ENCODE measurements at places on chromosomes 6 and 20.

DNA sequence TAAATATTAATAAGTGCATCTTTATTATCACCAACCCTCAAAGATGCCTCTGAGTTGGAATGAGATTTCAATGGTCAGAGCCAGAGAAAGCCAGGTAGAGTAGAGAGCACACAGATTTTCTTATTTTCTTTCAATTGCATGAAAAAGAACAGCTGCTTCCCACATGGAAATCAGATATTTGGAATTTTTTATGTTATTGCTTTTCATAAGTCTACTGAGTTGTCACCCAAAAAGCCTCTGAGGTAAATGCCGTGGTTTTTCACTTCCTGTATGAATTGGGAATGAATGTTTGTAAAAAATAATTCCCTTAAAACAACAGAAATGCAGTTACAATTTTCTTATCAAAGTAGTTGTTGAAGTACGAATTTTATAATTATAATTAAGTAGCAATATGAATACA is 563.1 kb downstream of the RFPL4B start:
- DNase-seq = no peak

- DNase-seq = no peak
Observed at GRCh38 chr6:117676577-117677218, 1.4 kb downstream of the NUS1 start.

- DNase-seq = no peak
Observed at GRCh38 chr6:31401403-31401802, 2.0 kb upstream of the MICA start.

- peak; percentile 49 for DNase-seq
Observed at GRCh38 chr6:101393251-101393828, at the start of gene GRIK2. GRIK2 (plus strand) TSS chr6:101393708.

DNA sequence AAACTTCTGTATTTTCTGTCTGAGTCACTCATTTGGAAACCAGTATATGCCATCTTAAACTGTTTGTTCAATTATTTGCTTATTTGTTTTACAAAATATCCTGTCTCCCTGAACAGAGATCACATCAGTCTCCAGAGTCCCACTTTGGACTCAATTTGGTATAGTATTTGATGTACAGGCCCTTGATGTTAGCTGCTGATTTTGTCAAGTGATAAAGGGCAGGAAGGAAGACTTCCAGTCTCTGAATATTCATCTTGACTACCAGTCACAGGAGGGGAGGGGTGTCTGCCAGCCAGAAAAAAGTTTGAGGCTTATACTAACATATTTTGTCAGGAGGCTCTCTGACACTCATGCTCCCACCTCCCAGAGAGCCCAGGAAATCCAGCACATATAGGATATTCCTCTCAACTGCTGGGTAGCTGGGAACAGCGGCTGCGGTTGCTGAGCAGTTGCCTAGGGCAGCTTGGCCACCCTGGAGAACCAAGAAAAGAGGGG is 376.8 kb upstream of the RUNX2 start:
- DNase-seq = no peak

DNA sequence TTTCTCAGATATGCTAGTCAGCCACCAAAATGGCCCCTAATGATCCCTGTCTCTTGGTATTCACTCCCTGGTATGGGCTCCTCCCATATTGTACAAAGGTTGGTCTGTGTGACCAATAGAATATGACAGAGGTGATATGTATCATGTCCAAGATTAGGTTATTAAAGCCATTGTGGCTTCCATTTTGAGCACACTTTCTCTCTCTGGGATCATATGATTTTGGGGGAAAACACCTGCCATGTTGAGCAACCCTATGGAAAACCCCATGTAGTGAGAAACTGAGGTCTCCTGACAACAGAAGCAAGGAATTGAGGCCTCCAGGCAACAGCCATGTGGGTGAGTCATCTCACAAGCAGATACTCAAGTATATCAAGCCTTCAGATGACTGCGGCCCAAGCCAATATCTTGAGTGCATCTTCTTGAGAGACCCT is 7.1 kb upstream of the ZNF318 start:
- DNase-seq = peak; percentile 52

Measured in activated CD4-positive, alpha-beta T cell treated with anti-CD3 and anti-CD28 coated beads for 48 hours (primary cell).